ENCODE measurements at places on chromosomes 12 and 14.

- DNase-seq = peak; percentile 68
Measured at GRCh38 chr12:50132505-50133135, 20.6 kb downstream of the COX14 start.

DNA sequence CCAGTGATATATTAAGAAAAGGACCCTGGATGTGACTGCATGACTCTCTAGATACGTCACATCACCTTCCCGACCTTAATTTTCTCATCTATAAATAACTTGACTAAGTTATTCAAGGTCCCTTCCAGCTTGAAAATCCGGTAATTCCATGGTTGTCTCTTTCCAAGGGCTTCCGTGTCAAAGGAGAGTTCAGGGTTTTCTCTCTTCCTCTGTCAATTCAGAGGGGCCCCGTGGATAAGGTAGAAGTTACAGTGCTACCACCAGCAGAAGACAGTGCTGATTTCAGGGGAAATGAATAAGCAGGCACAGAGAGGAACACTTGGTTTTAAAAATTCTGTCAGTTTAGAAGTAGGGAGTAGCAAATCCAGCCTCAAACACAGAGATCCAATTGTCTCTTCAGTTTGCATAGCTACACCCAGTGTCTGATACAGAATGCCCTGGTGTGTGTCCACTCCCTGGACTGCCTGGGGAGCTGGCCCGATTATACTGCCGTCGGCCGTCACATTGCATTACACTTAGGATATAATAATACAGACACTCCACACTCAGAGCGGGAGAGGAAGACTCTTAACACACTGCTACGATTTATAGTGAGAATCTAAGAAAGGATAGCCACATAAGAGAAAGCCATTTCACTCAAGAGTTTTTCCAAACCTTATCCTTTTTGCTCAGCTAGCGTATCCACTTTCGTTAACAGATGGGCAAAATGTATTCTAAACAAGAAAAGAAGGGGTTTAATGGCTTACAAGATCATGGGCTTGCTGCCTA is 54.7 kb upstream of the GTF2A1 start:
- DNase-seq = no peak

DNA sequence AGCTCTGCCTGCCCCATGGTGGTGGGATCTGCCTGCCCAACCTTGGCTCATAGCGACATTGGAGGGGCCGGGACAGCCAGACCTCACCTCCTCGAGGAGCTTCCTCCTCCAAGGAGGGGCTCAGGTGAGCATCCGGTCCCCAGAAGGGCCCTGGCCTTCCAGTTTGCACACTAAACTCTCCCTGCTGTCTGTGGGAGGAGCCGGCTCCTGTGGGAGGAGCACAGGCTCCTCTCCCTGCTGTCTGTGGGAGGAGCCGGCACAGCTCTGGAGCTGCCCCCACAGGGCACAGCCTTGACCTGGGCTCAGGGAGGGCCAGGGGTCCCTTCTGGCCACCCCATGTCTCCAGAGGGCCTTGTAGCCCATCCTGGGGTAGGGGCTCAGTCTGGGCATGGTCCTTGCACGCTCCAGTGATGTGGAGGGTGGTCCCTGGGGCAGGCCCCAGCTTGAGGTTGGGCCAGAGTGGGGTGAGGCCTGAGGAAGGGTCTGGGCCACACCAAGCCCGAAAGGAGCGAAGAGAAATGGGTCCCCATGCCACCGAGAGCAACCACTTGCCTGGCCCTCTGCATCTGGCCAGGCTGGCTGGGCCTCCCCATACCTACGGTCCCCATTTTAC is 147.5 kb upstream of the C14orf180 start:
- DNase-seq = no peak

GRCh38 chr14:89121968-89122620 is 294.9 kb downstream of the FOXN3 start:
- DNase-seq = peak; percentile 84

GRCh38 chr14:103679351-103679750 is 35.9 kb downstream of the XRCC3 start:
- peak; percentile 51 for DNase-seq

- DNase-seq = no peak
Measured at GRCh38 chr14:36940476-36940875, 231.9 kb downstream of the SLC25A21 start.

- peak; percentile 35 for DNase-seq
Measured at GRCh38 chr12:61521258-61521657, 738.9 kb upstream of the USP15 start.

GRCh38 chr14:58239244-58240195 is 5.1 kb upstream of the PSMA3 start:
- DNase-seq = peak; percentile 78

- DNase-seq = peak; percentile 41
Measured at GRCh38 chr12:119642986-119643385, 24.9 kb upstream of the PRKAB1 start.

DNA sequence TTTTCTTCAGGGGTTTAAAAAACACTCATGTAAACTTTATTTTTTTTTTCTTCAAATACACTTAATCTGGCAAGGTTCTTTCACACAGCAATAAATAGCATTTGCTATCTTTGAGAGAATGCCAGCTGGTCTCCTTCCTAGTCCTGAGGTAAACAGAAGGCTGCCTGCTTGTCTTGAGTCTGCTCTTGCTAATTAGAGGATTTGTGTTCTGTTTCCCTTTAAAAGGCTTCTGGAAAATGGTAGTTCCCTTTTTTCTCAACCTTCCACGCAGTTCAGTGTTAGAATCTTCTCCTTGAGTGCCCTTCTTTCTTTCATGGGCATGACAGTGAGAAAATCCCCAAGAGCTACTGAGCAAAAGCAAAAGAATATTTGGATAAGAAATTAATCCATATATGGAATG is 92.3 kb upstream of the DCN start:
- peak; percentile 46 for DNase-seq

- DNase-seq = no peak
Measured at GRCh38 chr14:46352844-46353243, 298.7 kb downstream of the RPL10L start.

GRCh38 chr14:73227812-73228781 is 9.2 kb upstream of the PAPLN start:
- peak; percentile 42 for DNase-seq

DNA sequence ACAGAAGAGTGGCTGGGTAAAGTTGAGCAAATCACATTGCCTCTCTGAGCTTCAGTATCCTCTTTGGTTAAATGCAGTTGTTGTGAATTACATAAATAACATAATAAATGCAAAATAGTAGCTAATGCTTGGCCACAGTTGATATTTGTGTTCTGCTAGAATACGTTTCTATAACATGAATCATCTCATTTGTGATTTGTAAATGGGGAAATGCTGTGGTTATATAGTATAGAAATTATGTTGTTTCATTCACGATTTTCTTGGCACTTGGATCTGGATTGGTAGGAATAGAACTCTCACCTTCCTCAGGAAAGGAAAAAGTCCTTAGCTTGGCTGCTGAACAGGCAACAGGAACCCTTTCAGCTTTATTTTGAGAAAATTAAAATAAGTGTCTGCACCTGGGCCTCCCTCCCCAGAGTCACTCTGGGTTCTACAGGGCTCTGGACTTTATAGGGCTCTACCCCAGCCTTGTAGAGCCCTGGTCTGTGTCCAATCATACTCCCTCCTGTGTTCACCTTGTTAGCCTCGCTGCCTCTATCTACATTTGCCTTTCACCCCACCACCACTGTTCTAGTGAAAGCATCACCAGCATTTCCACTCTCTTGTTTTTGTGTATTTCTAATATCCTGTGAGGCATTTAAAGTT is 107.7 kb upstream of the BCAT1 start:
- no peak for DNase-seq

DNA sequence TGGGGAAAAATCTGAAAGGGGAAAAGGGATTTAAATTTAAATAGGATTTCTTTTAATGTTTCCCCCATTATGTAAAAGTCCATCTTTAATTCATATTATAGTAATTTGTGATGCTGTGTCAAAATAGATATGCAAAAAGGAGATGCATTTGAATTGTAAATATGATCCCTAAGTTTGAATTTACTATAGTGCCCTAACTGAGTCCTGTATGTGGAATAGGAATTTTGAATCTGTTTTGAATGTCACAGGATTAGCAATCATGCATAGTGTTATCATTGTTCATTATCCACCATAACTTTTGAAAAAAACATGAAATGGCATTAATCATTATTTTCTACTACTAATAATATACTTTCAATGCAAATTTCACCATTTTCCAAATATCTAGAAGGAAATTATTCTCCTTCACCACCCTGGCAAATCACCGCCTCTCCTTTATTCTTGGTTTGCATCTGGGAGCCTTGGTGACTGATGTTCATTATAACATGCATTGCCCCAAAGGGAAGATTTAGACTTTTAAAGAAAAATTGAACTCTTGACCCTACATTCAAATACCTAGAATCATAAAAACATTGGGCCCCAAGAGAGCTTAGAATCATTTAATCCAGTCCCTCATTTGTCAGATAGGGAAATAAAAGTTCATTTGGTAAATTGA is 341.5 kb upstream of the TMPO start:
- no peak for DNase-seq

DNA sequence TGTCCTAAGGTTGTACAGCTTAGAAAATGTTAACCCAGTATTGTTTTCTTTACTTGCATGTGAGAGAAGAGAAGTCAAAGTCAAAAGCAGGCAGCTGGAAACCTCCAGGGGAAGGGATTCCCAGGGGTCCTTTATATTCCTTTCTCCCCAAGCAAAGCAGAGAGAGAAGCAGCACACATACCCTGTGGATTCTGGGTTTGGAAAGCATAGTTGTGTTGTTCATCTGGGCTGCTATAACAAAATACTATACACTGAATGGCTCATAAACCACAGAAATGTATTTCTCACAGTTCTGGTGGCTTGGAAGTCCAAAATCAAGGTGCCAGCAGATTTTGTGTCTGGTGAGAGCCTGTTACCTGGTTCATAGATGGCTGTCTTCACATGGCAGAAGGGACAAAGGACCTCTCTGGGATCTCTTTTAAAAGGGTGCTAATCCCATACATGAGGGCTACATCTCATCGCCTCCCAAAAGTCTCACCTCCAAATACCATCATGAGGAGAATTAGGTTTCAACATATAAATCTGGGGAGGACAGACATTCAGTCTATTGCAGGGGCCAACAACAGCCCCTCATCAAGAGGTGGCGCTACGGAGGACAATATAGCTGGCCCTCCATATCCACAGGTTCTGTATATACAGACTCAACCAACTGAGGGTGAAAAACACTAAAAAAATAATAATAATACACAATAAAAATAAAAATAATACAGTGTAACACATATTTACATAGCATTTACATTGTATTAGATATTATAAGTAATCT is 19.3 kb upstream of the PCNX1 start:
- no peak for DNase-seq

DNA sequence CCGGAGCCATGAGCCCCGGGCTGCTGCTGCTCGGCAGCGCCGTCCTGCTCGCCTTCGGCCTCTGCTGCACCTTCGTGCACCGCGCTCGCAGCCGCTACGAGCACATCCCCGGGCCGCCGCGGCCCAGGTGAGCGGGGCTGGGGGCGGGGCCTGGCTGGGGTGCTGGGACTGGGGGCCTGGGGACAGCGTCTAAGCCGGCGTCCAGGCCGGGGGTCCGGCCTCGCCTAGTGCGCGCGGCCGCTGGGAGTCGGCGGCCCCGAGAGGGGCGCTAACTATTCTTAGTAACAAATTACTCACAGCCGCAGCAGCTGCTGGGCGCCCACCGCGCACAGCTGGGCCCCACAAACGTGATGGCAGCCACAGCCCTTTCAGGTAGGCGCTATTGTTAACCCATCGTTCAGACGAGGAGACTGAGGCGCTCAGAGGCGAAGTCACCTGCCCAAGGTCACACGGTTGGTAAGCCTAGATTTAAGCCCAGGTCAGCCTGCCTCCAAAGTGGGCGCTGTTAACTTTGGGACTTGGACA is 374 bp downstream of the CYP46A1 start:
- DNase-seq = no peak

DNA sequence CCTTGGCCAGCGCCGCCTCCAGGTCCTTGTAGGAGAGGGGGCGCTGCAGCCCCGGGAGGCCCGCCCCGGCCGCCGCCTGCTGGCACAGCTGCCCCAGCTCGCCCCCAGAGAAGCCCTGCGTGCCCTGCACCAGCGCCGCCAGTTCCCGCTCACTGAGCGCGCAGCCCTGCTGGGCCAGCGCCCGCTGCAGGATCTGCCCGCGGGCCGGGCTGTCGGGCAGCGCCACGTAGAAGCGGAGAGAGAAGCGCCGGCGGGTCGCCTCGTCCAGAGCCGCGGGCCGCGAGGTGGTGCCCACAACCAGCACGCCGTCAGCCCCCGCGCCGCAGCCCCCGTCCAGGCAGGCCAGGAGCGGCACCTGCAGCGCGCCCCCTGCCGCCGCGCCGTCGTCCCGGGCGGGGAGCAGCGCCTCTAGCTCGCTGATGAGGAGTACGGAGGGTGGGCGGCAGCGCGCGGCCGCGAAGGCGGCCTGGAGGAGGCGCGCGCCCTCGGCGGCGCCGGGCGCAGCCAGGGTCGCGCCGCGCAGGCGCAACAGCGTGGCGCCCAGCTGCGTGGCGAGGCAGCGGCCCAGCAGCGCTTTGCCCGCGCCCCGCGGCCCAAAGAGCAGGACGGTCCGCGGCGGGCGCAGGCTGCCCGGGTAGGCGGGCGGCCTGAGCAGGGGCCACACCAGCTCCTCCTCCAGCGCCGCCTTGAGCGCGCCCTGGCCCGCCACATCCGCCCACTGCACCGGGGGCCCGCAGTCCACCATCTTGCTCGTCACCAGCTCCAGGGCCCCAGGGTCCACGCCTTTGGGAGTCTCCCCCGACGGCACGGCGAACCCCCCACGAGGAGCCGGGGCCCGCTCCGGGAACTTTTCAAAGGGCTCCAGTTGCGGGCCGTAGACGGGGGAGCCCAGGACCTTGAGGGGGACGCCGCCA is 27.7 kb downstream of the FIGNL2 start:
- peak; percentile 92 for DNase-seq

GRCh38 chr14:65377576-65377975 is 35.0 kb upstream of the FUT8 start:
- no peak for DNase-seq

DNA sequence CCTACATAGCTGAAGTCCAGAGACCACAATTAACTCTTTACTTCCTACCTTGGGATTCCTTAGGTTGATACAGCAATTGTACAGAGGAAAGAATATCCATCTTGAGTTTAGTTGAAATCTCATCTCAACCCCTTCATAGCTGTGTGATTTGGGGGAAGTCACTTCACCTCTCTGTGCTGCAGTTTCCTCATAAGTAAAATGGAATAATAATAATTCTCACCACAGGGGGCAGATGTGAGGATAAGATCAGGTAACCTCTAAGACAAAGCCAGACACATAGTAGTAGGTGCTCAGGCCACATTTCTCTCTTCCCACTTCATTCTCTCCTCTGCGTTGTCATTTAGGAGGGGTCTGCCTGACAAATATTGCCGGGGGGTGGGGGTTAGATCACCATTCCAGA is 6.7 kb downstream of the FOXN4 start:
- no peak for DNase-seq

DNA sequence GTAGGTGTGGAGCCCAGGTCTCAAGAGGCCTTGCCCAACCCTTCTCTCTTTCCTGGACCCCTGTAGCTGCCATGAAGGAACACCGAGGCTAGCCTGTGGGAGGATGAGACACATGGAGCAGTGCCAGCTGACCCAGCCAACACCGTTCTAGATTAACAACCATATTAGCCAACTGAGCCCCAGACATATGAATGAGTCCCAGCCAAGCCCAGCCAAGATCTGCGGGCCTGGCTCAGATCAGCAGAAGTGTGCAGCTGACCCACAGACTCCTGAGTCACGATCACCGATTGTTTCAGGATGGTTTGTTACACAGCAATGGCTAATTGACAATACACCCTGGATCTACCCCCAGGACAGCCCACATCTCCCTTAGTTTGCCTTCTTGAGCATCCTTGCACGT is 82.1 kb downstream of the NTF3 start:
- no peak for DNase-seq
